ENCODE measurements at places on chromosomes 2 and 18.

- peak; percentile 32 for DNase-seq
Observed at GRCh38 chr18:43034683-43035500, 80.6 kb downstream of the RIT2 start.

- DNase-seq, result no peak
Observed at GRCh38 chr2:69798290-69798908, 31.1 kb upstream of the GMCL1 start.

GRCh38 chr18:58671632-58672564 is 633 bp downstream of the MALT1 start:
- DNase-seq, result no peak

DNA sequence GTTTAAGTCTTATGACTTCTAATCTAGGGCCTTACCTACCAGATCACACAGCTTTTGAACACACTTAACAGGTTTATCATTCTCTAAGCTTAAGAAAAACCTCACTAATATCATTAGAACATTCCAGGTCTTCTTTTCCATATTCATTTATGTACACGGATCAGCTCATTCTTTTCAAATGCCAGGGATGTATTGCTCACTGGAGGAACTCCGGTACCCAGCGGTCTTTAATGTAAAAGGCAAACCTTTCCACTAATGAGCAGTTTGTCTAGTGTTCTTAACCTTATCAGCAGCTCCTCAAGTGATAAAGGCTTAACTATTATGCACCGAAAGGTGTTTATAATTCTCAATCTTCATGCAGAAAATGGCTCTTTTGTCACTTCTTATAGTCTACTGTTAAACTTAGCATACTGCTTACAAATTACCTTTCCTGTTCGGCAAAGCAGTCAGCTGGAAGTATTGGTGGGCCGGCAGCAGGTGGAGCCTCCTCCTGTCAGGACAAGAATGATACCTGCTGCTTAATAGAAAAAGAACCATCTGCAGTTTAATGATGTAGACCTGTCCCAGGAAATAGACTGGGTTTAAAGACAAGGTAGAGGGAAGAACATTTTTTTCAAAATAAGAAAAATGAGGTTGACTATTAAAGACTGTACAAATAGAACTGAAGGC is 142.7 kb downstream of the FIGN start:
- DNase-seq, result peak; percentile 14

GRCh38 chr18:11322006-11322405 is 172.6 kb upstream of the PIEZO2 start:
- no peak for DNase-seq

GRCh38 chr2:232491139-232491780 is 3.6 kb upstream of the ECEL1 start:
- DNase-seq, result peak; percentile 56

GRCh38 chr18:62199629-62200028 is 12.6 kb downstream of the RELCH start:
- DNase-seq, result no peak

- DNase-seq, result no peak
Observed at GRCh38 chr18:7607540-7608173, 40.5 kb downstream of the PTPRM start.

- no peak for DNase-seq
Observed at GRCh38 chr2:145002624-145003023, 482.7 kb upstream of the ZEB2 start.

Data from H7 (cell line).